ENCODE measurements at places on chromosomes 7 and 10.

DNA sequence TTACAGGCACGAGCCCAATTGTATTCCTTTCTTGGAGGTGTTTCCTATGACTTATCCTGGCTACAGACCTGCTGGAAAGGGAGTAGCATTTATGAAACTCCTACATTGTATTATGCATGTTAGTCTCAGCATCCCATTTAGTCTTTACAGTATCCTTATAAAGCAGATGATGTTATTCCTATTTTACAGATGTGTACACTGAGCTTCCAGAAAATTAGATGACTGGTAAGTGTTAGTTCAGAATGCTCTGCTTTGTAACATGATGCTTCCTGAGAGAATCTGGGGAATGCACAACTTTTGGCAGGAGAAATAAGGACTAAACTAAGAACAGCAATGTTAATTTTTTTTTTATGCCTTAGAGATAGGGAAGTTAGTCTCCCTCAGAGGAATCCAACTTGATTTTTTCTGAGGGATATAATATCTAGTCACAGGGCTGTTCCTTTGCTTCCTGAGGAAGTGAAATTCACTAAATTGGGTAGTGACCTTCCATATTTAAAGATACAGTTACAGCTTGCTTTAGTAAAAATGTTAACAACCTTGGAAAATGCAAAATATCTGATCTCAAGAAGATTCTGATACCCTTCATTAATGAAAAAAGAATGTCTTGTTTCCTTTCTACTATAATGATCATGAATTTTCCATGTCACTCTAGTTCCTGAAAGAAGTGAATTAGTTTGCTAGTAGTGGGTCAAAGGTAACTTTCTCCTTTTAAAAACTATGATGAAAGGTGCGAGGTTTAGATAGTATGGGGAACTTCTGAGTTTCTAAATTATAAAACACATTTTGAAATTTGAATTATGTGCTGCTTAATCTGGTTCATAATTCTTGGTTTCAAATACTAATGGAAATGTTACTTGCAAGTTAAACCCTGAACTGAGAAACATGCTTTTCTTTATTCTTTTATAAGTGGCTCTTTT, 194.0 kb upstream of the PRPS1L1 start:
- DNase-seq: no peak

- DNase-seq: no peak
These were observed 115.6 kb downstream of the LHFPL3 start for GRCh38 chr7:104444017-104444416.

DNA sequence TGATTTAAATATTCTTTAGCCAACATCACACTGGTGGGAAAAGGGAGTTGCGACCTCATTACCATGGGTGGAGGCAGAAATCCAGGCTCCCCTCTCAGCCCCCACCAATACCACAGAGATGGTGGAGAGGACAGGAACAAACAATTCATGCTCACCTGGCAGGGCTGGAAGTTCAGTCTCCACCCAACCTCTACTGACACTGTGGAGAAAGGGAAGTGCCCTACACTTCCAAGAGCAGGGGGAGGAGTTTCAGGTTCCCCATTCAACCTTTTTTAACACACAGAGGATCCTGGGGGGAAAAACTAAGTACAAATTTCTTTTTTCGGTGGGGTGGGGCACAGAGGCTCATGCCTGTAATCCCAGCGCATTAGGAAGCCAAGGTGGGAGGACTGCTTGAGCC, 210.1 kb upstream of the KCTD7 start:
- no peak for DNase-seq

DNA sequence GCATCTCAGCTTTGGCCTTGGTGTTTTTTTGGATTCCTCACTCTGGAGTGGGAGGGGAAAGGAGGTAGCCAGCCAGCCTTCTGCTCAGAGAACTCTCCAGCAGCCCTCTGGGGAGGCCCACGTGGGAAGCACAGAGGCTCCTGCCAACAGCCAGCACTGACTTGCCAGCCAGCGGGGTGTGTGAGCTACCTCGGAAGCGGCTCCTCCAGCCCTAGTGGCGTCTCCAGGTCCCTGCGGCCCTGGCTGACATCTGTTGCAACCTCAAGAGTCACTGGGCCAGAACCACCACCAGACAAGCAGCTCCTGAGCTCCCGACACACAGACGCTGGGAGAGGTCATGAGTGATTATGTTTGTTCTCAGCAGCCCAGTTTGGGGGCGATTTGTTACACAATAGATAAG, 180.2 kb upstream of the FZD8 start:
- DNase-seq: no peak

DNA sequence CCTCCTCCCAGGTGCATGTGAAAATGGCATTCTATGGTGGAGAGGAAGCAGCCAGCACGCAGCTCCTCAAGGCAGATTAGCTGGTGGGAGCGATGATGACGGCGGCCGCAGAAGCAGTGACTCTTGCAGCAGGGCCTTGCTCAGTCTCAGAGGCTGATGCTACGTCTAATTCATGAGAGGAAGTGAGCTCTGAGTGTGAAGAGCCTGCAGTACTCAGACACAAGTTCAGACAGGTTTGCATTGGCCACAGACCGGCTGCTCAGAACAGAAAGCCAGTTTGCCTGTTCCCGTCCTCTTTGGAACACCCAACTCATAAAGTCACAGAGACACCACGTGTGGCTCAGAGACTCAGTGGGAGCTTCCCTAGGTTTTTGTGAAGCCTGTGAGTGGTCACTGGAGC, 136.5 kb downstream of the ADARB2 start:
- DNase-seq: no peak

Measured in stimulated activated CD8-positive, alpha-beta memory T cell treated with anti-CD3 and anti-CD28 coated beads, Interleukin-4, amount 100 ng/mL, for 1 hour (primary cell).